Stimulated activated naive CD4-positive, alpha-beta T cell (primary cell): ENCODE measurements at places on chromosomes 3 and 15.

- DNase-seq: no peak
These were observed 165.4 kb upstream of the AGTR1 start for GRCh38 chr3:148532326-148532725.

DNA sequence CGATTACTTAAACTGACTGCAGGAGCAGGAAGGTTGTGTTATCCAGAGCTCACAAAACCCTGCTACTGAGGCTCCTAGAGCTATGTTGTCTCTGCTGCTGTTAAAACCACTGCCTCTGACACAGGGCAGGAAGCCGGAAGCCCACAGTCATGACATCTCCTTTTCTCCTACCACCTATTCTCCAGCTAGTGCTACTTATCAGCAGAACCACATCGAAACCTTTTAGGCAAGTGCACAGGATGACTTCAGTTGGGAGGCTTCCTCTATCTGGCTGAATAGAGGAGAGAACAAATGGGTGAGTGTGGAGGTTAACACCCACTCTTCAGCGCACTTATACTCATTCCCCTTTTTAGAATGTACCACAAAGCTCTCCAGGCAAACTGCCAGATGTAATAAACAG is 638.0 kb downstream of the OTOL1 start:
- peak; percentile 13 for DNase-seq

GRCh38 chr3:164452707-164453106 is 625.6 kb downstream of the SI start:
- DNase-seq: no peak

GRCh38 chr3:190865828-190866227 is 3.3 kb upstream of the GMNC start:
- no peak for DNase-seq

DNA sequence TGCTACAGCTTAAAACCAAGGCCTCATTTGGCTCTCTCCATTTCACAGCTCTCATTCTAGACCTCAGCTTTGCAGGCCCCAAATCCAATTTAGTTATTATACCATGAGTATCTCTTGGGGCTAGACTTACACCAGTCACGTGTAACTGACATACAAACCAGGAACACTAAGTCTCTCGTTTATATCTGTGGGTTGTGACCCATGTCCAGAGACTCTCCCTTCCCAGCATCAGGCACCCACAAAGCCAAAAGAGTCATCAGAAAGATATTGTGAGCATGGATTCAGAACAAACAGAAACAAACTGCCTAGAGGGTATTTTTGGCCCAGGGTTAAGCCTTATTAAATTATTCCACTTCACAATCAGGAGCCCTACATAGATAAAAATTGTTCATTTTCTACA is 5.6 kb upstream of the CCDC13 start:
- no peak for DNase-seq

DNA sequence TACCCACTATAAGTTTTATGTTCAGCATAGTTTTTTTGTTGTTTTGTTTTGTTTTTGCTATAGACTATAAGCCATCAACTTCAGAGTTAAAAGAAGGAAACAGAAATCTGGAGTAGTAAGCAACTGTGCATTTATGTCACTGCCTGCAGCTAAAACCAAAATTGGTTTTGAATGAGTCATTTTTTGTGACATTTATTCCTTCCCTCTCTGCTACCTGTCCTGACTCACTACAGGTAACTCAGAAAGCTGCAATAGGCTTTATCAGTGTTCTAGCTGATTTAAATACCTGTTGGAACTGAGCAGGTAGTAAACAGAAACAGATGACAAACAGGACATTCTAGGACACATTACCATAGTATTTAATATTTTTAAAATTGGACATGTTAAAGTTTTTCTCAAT is 393.3 kb upstream of the WNT5A start:
- DNase-seq: no peak

- DNase-seq: no peak
These were observed 4.1 kb downstream of the CCDC12 start for GRCh38 chr3:46972396-46972795.

DNA sequence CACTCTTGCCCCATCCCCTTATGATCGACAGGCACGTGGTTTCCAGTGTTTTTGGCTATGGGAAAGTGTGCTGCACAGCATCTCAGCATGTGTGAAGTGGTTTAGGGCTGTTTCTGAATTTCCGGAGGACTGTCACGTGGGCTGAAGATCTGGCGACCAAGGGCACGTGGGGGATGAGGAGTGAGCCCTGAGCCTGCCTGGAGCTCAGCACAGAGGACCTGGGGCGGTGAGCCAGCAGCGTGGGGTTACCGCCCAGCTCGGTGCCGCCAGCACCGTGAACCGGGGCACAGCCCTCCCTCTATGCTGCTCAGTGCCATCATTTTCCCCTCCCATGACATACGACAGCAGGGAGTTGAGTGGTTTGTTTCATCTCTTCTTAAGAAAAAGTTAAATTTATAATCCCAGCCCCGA is 150.2 kb downstream of the DNAJB8 start:
- peak; percentile 36 for DNase-seq

DNA sequence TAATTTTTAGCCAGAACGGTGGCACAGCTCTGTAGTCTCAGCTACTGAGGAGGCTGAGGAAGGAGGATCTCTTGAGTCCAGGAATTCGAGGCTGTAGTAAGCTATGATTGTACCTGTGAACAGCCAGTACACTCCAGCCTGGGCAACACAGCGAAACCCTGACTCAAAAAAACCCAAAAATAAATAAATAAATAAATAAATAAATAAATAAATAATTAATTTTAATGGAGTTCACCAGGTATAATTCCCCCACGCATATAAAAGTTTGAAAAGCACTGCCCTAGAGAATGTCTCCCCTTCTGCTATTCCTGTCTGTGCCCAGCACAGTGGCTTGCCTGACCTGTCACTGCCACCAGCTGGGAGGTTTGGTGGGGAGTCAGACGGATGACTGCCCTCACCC is 4.2 kb upstream of the RLBP1 start:
- DNase-seq: no peak

- peak; percentile 36 for DNase-seq
These were observed 11.8 kb downstream of the ANAPC13 start for GRCh38 chr3:134473868-134474546.

- no peak for DNase-seq
These were observed 18.3 kb upstream of the MYH15 start for GRCh38 chr3:108528459-108529252.

- no peak for DNase-seq
These were observed 261.4 kb downstream of the GBE1 start for GRCh38 chr3:81500039-81500438.

DNA sequence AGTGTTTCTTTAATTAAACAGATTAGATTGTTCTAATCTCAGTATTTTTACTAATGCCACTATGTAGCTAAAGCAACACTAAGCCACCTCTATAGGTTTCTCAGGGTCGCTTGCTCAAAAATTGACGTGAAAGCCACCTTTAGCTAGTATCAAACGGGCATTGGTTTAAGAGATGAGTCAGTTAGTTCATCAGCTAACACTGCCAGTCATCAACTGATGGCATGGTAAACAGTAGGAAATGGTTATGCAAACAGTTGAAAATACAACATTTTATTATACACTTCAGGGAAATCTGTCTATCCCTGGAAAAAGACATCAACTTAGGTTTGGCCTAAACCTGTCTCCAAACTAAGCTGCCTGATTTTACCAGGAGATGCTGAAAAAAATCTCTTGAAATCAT is 582.3 kb upstream of the NAALADL2 start:
- DNase-seq: no peak

DNA sequence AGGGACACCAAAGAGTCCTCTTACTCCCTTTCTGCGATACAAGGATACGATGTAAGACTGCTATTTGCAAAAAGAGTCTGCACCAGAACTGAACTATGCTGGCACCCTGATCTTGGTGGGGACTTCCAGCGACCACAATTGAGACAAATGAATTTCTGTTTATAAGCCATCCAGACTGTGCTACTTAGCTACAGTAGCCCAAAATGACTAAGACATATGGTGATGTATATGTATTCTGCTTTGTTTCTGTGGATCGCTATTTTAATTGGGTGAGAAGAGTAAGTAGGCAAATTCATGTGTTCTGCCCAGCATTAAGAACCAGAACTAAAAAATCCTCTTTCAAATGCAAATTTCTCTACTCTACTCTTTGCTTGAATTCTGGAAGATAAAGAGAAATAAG is 720.9 kb downstream of the DIPK2A start:
- no peak for DNase-seq

DNA sequence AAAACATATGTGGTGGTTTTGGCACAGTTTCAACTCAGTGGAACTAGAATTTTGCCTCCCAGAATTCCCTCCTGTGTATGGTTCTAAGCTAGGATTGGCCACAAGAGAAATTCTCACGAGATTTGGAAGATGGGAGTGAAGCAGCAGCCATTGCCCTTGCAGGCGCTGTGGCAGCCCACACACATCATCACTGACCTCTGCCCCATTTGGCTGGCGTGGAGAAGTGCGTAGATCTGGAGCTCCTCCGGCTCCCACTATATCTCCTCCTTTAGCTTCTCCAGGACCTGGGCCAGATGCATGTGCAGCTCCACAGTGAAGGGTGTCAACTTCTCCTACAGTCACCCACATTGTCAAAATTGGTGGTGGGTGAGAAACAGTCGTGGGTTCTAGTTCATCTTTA is 199.6 kb downstream of the EFHB start:
- no peak for DNase-seq

DNA sequence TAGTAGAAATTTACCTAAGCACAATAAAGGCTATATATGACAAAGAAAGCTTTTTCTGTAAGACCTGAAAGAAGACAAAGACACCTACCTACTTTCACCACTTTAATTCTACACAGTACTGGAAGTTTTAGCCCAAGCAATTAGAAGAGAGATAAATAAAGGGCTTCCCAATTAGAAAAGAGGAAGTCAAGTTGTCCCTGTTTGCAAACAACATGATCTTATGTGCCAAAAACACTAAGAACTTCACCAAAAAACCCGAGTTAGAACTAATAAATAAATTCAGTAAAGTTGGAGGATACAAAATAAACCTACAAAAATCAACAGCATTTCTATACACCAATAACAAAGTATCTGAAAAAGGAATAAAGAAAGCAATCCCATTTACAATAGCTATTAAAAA is 190.9 kb downstream of the NR2F2 start:
- no peak for DNase-seq

- DNase-seq: no peak
These were observed 401.7 kb downstream of the NLGN1 start for GRCh38 chr3:173799060-173799816.

DNA sequence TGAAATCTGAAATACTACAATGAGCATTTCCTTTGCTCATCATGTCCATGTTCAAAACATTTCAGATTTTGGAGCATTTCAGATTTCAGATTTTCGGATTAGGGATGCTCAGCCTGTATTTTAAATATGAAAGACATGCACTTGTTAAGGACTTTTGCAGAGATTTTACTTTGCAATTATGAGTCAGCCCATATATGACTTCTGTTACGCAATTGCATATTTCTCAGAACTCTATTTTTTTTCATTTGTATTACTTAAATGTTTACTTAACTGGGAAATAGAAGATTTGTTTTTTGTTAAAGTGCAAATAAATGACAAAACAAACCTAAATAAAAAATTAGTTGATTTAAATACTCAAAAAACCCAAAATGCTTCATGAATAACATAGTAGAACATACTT is 376.2 kb downstream of the ZBTB20 start:
- DNase-seq: no peak

GRCh38 chr3:97009427-97010019 is 195.1 kb downstream of the EPHA6 start:
- DNase-seq: no peak

GRCh38 chr15:35559683-35560082 is 13.7 kb upstream of the DPH6 start:
- DNase-seq: no peak

- DNase-seq: no peak
These were observed 15.3 kb downstream of the COPB2 start for GRCh38 chr3:139374099-139374498.

GRCh38 chr3:150184426-150185071 is 213.9 kb upstream of the PFN2 start:
- no peak for DNase-seq

- DNase-seq: no peak
These were observed 3.4 kb upstream of the CTNNB1 start for GRCh38 chr3:41195946-41196345.

- DNase-seq: no peak
These were observed 880.2 kb downstream of the ROBO1 start for GRCh38 chr3:78887547-78888011.
